ENCODE measurements at places on chromosomes 5 and 9. TPM values are rescaled to one million over a fixed set of nuclear protein-coding genes. Genes with fewer than 3 reads are reported as not detected.

The ENTREP1 gene
- 0.64 TPM for total RNA-seq

The CARD9 gene
- total RNA-seq: under 0.01 TPM

The EGFLAM gene
- not detected for total RNA-seq

The SPAAR gene
- total RNA-seq: not detected

The SH3RF2 gene
- total RNA-seq: 10.9 TPM

The MAMDC4 gene
- total RNA-seq: 1.1 TPM

The OSMR gene
- 38.8 TPM for total RNA-seq

The TEK gene
- under 0.01 TPM for total RNA-seq

The DPM2 gene
- 13.6 TPM for total RNA-seq

The FYB1 gene
- total RNA-seq: 1.4 TPM

The IFNA21 gene
- total RNA-seq: not detected

The TMEM174 gene
- total RNA-seq: not detected

The NAIP gene
- total RNA-seq: 1.4 TPM

The SPINK5 gene
- total RNA-seq: 14.1 TPM

The CTNNAL1 gene
- total RNA-seq: 27.9 TPM

The TMEFF1 gene
- total RNA-seq: 0.21 TPM

The PRELID2 gene
- total RNA-seq: 19.6 TPM

The NR5A1 gene
- 0.21 TPM for total RNA-seq

The FBLL1 gene
- total RNA-seq: under 0.01 TPM

The PCDHGA4 gene
- total RNA-seq: not detected

The ADAMTS2 gene
- total RNA-seq: not detected

The TICAM2 gene
- total RNA-seq: 0.72 TPM

The CTNND2 gene
- not detected for total RNA-seq

The CER1 gene
- total RNA-seq: not detected

The PCDHA4 gene
- 1.2 TPM for total RNA-seq

The ANXA6 gene
- 93.5 TPM for total RNA-seq

The NIM1K gene
- not detected for total RNA-seq

The CCL21 gene
- total RNA-seq: not detected

The PCDHGC5 gene
- 0.21 TPM for total RNA-seq

The BRINP1 gene
- total RNA-seq: 0.85 TPM

The PLEKHG4B gene
- total RNA-seq: 0.48 TPM

The MCC gene
- 62.4 TPM for total RNA-seq

The KIAA0825 gene
- 1.9 TPM for total RNA-seq

The KIF20A gene
- 0.64 TPM for total RNA-seq

The SV2C gene
- total RNA-seq: not detected

The IFNB1 gene
- total RNA-seq: not detected

The IL4 gene
- total RNA-seq: not detected

The IFNA2 gene
- not detected for total RNA-seq

The PCDHGA1 gene
- not detected for total RNA-seq

The CCDC183 gene
- total RNA-seq: not detected

The HOMER1 gene
- total RNA-seq: 22.6 TPM

The IFNA13 gene
- total RNA-seq: not detected

The OBP2B gene
- not detected for total RNA-seq

The RUFY1 gene
- 41.9 TPM for total RNA-seq

The PIP5K1B gene
- not detected for total RNA-seq

The CSNK1G3 gene
- 67.1 TPM for total RNA-seq

The SH2D3C gene
- under 0.01 TPM for total RNA-seq

The LCN15 gene
- not detected for total RNA-seq

The CDKN2A gene
- total RNA-seq: 0.64 TPM

The DRD1 gene
- total RNA-seq: not detected

The LMX1B gene
- not detected for total RNA-seq

All from tracheal epithelial cell (primary cell).